ENCODE measurements at places on chromosomes 12 and 14.

GRCh38 chr12:27608890-27609289 lies 84.9 kb downstream of the PPFIBP1 start:
- DNase-seq, result no peak

- no peak for DNase-seq
These were observed 250.4 kb downstream of the CHST11 start for GRCh38 chr12:104707194-104707593.

- DNase-seq, result no peak
These were observed 363.4 kb downstream of the NUAK1 start for GRCh38 chr12:105775343-105775742.

DNA sequence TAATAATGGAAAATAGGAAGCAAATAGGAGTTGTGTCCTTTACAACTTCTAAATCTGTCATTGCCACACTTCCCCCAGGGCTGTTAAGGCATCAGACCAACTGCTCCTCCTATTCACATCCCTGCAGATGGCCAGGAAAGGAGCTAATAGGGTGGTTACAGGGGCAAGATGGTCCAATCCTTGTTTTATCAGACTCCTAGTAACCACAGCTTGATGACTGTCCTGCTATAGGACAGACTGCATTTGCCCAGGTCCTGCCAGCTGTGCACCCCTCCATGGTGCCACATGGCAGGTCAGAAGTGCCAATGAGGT lies 10.9 kb upstream of the KRT2 start:
- DNase-seq, result no peak

DNA sequence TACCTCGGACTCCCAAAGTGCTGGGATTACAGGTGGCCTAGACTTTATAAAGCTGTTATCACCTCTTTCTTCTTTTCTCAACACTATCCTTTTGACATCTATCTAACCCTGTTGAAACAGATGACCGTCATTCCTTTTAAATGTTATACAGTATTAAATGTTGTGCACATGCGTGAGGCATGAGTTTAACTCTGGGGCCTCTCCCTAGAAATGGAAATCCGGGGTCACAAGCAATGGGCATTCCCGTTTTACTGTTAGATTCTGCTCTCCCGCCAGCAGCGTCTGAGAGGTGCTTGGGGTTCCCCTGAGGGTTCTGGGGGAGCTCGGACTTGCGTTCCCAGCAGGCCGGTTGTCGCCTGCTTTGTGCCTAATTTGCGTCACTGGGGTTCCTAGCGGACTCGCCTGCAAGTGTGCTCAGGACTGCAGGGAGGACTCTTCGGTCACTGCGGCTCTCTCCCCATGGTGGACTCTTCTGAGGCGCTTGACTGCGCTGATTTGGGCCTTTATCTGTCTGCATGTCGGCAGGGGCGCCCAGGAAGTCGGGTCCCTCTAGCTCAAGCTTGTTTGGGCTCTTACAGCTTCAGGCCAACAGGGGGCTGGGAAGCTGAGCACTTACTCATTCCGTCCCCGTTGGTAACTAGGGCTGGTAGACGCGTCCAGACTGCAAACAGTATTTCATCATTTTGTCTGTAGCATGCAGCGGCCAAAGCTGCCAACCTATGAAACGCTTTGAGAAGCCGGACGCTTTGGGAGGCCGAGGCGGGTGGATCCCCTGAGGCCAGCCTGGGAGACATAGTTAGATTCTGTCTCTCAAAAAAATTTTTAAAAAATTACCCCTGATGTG lies 1.2 kb upstream of the RAN start:
- peak; percentile 68 for DNase-seq

DNA sequence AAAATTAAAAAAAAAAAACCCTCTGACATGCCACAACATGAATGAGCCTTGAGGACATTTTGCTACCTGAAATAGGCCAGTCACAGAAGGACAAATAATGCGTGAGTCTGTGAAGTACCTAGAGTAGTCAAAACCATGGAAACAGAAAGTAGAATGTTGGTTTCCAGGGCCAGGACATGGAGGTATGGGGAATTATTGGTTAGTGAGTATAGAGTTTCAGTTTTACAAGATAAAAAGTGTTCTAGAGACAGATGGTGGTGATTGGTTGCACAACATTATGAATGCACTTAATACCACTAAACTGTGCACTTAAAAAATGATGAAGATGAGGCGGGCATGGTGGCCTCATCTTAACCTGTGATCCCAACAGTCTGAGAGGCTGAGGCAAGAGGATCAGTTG lies 47.6 kb upstream of the ZFP36L1 start:
- DNase-seq, result no peak

DNA sequence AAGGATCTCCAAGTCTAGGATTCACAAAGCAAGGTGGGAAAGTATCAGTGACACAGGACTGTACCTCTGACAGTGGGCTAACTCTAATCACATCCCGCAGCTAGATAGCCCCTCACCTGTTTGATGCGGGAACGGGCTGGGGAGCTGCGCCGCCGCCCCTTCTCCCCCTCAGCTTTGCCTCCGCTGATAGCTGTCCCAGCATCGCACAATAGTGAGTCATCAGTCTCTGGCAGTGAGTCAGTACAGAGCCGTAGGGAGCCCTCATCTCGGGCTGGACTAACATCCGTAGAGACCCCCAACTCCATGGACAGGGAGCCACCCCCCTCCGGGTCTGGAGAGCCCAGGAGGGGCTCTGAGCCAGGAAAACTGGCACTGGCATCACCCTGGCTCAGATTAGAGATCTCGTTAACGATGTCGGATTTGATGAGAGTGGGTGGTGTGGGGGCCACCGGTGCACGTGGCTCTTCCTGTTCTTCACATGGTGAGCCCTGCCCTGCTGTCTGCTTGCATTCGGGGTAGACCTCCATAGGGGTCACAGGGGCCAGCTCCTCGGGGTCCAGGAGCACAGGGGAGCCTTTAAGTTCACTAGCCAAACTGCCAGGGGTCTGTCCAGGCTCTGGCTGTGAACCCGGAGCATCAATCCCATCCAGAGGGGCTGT lies 10.9 kb downstream of the KMT2D start:
- DNase-seq, result no peak

GRCh38 chr12:95882873-95883272 lies 24.1 kb downstream of the SNRPF start:
- DNase-seq, result no peak

DNA sequence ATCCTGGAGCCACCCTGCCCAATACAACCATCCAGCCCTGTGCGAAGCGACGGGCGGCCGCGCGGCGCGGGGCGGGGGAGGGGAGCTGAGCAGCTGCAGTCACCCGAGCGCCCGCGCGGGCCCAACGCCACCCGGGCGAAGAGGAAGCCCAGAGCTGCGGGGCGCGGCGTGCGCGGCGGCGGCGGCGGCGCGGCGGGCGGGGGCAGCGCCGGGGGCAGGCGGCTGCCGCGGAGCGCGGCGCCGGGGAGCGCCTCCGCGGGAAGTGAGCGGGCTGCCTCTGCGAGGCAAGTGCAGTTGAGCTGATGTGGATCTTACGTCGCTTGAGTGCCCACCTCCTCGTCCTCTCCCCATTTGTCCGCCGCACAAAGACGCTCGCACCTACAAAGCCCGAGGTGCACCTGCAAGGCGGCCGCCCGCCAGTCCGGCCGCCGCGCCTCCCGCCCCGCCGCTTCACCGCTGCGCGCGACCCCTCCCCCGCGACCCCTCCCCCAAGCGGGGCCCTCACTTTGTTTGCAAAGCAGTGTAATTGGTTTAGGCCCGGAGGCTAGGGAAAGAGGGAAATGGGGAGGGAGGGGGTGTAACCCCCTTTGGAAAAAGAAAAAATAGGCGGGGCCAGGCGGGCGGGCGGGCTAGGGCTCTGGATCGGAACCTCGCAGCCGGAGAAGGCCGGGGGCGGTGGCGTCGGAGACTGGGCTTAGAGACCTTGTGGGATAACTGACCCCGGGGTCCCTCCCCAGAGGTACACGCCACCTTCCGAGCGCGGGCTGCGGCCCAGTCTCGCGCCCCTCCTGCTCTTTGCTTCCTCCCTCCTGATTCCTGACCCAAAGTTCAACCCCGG lies at the start of the genes FOXA1 and TTC6:
TSS of gene FOXA1 (minus strand) at position 279 of the 838 bp plus-strand sequence. CDS start at position 2, 277 bp downstream.
TSS of gene TTC6 (plus strand) at position 659 of the 838 bp plus-strand sequence. CDS start 26,436 bp downstream, outside the sequence.
- DNase-seq, result no peak

- DNase-seq, result no peak
These were observed 30.6 kb downstream of the SCAF11 start for GRCh38 chr12:45959728-45960127.

DNA sequence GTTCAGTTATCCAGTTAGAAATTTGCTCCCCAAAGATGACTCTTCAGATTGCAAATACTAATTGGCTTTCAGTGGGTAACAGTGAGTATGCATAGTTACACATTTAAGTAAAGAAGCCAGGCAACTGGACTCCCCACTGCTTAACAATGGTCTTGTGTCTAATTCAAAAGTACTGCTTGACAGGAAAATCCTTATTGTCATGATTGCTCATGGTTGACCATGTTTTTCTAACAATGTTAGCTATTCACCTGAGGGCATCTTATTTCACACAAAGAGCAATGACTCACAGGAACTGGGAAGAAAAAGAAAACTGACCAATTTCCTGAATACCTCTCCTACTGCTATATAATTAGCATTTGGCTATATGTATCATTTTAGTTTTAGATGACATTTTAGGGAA lies 33.7 kb upstream of the ALG10B start:
- DNase-seq, result no peak

DNA sequence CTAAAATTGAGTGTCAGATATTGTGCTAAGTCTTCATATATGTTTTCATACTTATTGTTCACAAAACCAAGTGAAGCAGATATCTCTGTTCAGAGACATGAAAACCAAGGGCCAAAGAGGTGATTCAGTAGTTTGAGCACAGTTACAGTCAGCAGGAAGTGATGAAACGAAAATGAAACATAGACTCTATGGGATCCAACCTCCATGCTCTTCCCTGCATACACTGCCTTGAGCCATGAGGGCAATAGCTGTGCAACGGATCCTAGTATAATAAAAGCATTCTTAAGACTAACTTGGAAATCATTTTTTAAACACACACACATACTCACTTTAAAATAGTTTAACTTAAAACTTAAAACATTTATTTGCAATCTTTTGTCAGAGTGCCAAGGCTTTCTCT lies 27.9 kb downstream of the ESR2 start:
- no peak for DNase-seq

GRCh38 chr12:52356762-52357580 lies 10.3 kb downstream of the KRT85 start:
- no peak for DNase-seq

DNA sequence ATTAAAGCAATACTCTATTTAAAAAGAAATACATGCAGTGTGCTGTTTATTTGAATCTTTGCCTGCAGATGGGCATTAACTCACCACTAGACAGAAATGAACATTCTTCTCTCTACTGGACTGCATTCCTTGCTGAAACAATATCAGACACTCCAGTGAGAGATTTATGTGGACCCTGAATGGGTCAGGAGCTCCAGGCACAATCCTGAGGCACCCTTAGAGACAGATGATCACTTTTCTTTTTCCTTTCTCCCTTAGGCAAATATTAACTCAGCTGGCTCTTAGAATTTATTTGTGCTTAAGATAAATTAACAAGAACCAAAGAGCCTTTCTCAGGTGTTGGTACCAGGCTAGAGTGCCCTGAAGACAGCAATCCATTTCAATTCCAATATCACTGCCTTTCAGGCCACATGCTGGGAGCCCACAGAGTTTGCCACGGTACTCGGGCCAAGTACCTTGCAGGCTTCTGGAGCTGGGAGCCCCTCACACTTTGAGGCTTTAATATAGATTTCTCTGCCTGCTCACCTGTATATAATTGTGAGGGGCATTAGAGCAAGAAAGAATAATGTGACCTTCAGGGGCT lies 173.0 kb downstream of the EMP1 start:
- DNase-seq, result no peak

GRCh38 chr12:43109631-43110345 lies 442.2 kb downstream of the ADAMTS20 start:
- no peak for DNase-seq

- no peak for DNase-seq
These were observed 22.7 kb upstream of the PPP2R5C start for GRCh38 chr14:101738703-101739320.

DNA sequence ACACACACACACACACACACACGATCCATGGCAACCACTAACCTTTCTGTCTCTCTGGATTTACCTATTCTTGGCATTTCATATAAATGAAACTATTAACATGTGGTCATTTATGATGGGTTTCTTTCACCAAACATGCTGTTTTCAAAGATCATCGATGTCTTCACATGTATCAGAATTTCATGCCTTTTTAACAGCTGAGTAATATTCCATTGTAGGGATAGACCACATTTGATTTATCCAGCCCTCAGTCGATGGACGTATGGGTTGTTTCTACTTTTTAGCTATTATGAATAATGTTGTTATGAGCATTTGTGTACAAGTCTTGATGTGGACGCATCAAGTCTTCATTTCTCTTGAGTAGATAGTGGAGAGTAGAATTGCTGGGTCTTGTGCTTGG lies 56.5 kb downstream of the MVK start:
- DNase-seq, result no peak

DNA sequence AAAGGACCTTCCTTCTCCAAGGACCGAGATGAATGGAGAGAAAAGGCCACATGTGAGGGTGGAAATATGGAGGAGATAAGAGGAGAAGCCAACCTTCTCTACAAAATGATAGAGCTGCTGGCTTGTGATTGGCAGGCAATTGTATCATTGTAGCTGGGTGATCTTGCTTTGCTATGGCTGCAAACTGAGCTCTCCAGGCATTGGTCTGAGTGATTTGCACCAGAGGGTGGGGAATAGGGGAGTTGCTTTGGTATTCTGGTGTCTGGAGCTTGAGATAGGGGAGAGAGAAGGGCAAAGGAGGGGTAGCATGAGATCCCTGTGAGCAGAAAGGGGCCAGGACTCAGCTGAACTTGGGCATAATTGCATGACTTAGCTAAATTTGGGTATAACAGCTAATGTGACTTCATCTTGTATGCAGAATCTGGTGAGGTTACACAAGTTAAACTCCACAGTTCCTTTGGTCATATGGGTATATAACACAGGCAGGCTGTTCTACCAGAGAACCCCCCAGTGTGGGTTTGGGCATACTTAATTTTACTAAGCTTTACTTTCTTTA lies 72.0 kb downstream of the FOS start:
- no peak for DNase-seq

GRCh38 chr12:48184549-48184922 lies 1.1 kb downstream of the CCDC184 start:
- no peak for DNase-seq

DNA sequence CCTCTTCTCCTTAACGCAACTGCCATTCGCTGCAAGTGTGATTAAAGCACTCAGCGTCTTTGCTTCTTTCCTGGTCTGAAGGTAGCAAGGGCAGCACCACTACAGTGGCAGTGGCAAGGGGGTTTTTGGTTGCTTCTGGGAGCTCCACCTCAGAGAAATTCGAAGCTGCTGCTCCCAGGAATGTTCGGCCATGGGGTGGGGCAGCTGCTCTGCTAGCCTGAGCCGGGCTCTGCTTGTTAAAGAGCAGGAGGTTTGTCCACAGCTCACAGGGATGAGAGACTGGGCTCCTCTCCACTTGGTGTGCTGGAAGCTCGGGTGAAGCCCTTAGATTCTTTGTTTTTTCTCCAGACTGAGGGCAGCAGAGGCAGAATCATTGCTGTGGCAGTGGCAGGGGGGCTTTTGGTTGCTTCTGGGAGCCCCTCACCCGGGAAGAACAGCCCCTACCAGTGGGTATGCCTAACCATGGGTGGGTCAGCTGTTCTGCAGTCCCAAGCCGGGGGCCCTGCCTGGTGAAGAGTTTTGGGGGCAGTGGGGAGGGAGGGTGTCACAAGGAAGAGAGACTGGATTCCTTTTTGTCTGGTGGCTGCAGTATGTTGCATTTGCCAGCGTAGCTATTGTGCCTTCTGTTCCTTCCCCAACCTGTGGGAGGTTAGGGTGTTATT lies 340.2 kb downstream of the AEBP2 start:
- no peak for DNase-seq

- DNase-seq, result peak; percentile 52
These were observed 4.1 kb upstream of the SERPINA1 start for GRCh38 chr14:94392510-94392935.

GRCh38 chr14:57898837-57899572 lies 33.1 kb upstream of the SLC35F4 start:
- DNase-seq, result no peak
